IPS DF 19.7 (cell line): ENCODE measurements at places on chromosomes 3 and 15.

DNA sequence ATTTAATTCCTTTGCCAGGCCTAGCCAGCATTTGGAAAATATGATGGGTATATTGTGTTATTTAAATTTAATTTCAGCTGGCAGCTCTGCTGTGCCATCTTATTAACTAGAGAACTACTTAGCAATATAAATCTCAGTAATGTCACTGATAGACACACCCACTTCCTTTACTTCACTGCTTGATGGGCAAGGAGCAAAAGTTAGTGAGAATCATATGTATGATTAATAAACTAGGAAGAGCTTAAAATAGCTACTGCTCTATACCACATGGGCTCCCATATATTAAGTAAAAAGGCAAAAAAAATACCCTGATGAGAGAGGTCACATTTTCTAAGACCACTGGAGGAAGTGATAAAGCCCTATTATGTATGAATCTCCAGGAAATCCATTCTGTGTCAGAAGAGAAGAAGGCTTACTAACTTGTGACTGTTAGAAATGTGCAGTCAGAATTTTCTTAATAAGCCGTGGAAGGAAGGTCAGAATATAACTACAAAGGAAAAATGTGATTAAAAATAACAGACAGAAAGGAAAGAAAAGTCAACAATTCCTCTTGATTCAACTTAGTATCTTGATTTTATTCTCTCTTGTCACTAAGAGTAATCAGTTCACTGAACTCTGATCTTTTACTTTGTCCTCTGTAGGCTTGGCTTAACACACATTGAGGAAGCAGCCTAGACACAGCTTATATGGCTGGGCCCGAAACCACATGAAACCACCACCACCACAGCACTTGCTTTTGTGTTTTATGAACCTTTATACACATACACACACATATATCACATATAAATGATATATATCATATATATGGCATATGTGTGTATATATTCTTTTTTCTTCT is 1233.9 kb upstream of the ALCAM start:
- DNase-seq, result no peak

GRCh38 chr3:83193526-83193925 is 1432.1 kb upstream of the GBE1 start:
- no peak for DNase-seq

GRCh38 chr15:87609894-87610293 is 646.6 kb downstream of the NTRK3 start:
- DNase-seq, result no peak

- no peak for DNase-seq
Measured at GRCh38 chr15:40182358-40183029, 21.6 kb downstream of the BUB1B start.

DNA sequence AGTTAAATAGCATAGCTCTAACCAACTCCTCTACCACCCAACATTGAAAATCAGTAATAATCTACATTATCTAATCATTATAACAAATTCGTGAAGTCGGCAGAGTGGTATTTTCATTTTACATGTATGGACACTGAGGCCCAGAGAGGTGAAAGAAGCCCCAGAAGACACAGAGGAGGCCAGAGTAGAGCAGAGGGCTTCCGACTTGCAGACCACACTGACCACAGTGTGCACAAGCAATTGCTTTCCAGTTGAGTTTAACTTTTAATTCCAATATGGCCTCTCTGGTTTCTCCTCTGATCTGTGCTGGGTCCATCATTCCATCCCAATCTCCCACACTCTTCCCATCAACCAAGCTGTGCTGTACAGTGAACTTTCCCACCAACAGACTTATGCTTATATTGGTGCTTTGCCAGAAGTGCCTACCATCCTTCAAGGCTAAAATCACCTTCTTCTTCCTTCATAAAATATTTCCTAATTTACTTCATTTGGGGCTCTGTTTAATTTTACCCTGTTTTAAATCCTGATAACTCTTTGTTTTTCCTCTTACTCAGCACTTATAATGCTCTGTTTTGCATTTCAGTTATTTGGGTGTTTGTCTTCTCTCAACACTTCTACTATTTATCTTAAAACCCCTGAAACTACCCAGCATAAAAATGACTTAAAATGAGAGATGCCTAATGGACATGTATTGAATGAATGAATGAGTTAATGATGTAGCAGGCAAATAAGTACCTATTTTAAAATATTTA is 81.8 kb upstream of the TNFSF10 start:
- DNase-seq, result no peak
